ENCODE measurements at places on chromosomes 7 and 10.

- no peak for DNase-seq
These were observed 23.9 kb downstream of the LRRC4 start for GRCh38 chr7:128007303-128007680.

GRCh38 chr7:117698018-117698417 is 175.2 kb downstream of the CTTNBP2 start:
- DNase-seq: no peak

GRCh38 chr7:46133072-46133471 is 212.0 kb upstream of the IGFBP3 start:
- DNase-seq: no peak

DNA sequence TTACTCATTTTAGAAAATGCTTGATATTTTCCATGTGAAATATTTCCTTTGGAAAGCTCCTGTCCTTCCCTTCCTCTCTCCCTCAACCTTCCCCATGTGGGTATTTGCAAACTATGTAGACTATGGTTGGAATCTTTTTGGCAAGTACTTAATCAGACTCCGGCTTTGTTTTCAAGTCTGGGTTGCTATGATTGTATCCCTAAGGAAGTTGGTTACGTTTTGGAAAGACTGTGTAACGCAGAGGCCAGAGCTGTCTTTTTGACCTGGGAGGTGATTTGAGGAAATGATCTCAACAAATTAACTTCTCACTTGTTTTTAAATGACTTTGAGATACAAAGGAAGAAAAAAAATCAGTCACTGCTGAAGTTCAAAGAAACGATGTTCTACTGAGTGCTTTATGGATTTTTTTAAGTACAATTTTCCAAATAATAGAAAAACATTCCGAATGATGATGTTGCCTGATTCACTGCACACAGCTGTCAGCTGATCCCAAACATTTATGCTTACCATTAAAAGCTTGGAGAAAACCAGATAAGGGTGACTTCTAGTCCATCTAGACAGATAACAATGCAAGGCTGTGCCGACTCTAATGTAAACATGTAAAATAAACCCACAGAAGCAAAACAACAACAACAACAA is 145.5 kb upstream of the CELF2 start:
- no peak for DNase-seq

DNA sequence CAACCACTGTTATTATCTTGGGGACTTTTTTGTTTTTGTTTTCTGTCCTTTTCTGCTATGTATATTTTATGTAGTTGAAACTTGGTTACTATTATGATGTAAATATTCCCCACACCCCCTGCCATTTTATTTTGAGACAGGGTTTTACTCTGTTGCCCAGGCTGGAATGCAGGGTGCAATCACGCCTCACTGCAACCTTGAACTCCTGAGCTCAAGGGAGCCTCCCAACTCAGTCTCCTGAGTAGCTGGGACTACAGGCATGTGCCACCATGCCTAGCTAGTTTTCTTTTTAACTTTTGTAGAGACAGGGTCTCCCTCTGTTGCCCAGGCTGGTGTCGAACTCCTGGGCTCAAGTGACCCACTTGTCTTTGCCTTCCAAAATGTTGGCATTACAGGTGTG is 18.0 kb downstream of the GSTO2 start:
- no peak for DNase-seq

GRCh38 chr7:132646052-132646451 is 69.8 kb upstream of the PLXNA4 start:
- DNase-seq: no peak

- no peak for DNase-seq
These were observed 494.8 kb downstream of the PARD3 start for GRCh38 chr10:34320265-34320664.

DNA sequence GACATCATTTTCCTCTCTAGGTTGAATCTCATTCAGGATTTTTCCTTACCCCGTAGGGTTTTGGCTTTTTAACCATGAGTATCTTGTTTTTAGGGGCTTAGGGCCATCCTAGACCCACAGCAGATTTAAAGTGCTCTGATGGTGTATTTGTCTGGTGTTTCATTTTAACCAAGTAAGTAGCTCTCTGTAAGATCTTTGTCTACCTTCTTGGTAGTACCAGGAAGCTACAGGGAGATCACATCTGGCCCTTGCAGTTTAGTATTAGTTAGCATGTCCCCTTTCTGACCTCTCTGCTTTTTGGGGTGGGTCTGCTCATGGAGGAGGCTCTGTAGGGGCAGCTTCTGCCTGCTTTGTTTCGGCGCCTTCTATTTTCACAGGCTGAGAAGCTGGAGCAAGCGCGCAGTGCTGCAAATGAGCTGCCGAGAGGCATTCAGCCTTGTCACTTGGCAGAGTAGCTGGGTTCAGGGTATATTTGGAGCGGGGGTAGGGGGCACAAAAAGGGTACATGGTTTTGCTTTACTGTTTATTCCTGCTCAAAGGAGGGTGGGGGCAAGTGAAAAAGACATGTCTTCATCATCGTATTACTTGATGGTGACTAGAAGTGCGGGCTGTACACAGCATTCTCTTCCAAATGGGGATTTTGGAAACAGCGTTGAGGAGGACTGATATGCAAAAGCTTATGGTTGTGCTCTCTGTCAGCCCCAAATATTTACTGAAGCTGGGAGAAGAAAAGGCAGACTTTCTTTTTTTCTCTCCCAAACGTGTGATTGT is 146.3 kb downstream of the CELF2 start:
- DNase-seq: no peak

GRCh38 chr10:123781324-123781900 is 110.2 kb downstream of the CPXM2 start:
- DNase-seq: no peak

DNA sequence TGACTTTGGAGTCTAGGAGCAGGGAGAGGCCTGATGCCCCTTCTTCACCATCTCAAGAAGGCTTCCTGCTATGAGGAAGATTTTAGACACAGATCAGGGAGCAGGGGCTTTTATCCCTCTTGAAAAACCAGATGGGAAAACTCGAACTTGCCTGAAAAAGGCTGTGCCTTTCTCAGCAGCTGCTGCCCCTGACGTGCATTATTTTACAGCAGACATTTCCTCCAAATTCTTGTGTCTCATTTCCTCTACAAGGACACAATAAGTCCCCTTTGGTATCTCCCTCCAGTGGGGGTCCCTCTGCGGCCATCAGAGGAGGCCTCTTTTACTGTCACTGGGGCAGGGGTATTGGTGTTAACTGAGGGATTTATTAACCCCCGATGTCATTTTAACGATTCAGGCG is 38.0 kb upstream of the AQP1 start:
- DNase-seq: no peak

DNA sequence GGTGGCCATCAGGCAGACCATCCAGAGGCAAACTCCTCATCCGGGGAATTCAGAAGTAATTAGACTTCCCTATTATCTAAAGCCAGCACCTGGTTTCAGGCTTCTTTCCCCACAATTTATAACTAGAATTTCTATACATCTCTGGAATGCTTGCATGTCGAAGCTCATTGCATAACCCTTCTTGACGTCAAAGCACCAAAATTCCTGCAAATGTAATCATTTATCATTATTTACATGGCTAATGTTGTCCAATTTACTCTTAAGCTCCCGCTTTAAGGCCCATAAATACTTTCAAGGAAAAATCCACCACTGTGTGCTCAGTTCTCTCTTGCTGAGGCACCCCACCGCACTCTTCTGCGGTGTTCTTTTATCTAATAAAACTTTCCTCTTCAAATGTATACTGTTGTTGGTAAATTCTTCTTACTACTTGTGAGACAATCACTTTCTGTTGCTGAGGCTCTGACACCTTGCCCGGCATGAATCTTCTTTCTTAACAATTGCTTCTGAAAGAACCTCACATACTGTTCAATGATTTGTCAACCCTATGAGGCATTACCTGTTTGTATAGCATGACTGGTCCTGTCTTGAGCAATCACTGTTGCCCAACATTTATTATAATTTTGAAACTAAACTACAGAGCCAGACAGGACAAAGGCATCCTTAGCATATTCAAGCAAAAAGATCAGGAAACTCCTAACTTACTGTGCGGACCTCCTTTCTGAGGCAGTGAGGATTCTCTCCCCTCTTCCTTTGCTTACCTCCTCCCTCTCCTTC is 17.4 kb upstream of the GPR141 start:
- DNase-seq: no peak

DNA sequence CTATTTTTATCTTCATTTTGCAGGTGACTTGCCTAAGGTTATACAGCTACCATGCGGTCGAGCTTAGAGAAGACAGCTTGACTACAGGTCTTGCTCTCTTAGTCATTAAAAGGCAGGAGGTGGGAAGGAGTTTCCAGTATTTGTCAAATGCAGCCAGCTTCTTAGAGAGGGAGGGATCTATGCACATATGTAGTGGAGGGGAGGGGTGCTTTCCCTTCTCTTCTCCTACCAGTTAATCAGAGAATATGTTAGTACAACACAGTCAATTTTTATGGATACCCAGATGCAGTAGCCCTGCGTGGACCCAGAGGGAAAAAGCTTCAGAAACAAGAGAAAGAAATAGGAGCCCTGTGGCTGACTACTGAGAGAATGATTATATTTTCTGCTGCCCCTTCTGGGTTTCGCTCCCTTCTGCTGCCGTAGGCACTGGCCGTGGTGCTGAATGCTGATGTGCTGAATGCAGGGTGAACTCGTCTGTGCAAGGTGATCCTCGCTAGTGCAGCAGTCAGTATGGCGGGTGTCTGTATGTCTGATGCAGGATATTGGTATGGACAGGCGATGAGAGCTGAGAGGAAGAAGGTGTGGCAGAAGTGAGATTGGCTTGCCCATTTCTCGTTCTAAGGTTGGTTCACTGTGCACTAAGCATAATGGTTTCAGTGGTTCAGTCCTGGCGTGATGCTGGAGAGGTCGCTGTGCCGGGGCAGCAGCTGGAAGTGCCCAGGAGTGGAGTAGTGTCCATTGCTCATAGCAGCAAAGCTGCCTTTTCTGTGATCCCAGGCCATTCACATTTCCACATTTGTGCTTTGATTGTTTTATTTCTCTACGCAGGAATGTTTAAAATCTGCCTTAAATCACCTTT is 189.2 kb upstream of the PODXL start:
- peak; percentile 22 for DNase-seq

DNA sequence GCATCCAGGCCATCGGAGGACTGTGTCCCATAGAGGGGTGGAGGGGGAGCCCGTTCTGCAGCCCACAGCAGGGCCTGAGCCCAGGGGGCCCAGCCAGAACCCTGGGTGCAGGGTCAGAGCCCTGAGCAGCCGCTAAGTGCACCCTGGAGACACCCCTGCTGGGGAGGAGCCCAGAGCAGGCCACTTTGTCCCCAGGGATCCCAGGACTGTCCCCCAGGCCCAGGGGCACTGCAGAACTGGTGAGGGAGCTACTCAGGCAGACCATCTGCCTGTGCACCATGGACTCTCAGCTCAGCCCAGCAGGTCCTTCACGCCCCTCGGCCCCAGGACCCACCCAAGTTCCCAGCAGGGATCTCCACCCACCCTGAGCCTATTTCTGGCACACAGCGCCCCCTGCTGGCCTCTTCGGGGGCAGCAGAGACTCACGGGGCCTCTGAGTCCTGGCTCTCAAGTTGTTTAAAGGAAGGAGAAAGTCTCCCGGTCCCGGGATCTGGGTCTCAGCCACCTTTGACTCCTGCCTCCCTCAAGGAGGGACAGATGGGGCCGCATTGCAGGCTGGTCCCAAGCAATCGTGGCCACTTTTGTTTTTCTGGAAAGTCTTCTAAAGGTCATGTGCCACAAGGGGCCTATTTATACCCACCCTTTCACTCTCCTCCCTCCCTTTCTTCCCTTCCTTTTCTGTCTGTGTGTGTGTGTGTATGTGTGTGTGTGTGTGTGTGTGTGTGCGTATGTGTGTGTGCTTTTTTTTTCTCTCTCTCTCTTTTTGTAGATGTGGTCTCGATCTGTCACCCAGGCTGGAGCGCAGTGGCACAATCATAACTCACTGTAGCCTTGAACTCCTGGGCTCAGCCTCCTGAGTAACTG is 90.3 kb downstream of the MYL10 start:
- DNase-seq: peak; percentile 77

GRCh38 chr10:122570920-122571319 is 10.4 kb downstream of the DMBT1 start:
- DNase-seq: no peak

GRCh38 chr7:1156782-1157535 is 3.0 kb downstream of the ZFAND2A start:
- no peak for DNase-seq

GRCh38 chr10:48612236-48612943 is 7.5 kb upstream of the ARHGAP22 start:
- no peak for DNase-seq

DNA sequence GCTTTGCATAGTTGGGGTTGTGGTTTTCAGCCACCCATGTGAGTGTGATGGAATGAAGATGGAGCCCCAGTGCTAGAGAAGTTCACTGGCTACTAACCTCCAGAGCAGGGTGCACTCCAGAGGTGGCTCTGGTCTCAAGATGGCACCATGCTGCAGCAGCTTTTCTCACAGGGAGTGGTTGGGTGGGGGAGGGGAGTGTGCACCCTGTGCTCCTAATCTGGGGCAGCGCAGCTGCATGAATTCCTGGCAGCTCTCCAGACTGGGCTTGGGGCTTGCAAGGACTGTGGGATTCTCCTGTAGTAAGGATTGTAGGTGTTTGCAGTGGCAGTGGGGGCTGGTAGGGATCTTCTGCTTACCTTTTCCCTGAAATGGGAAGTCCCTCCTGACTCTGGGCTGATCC is 23.7 kb downstream of the PHTF2 start:
- DNase-seq: no peak

DNA sequence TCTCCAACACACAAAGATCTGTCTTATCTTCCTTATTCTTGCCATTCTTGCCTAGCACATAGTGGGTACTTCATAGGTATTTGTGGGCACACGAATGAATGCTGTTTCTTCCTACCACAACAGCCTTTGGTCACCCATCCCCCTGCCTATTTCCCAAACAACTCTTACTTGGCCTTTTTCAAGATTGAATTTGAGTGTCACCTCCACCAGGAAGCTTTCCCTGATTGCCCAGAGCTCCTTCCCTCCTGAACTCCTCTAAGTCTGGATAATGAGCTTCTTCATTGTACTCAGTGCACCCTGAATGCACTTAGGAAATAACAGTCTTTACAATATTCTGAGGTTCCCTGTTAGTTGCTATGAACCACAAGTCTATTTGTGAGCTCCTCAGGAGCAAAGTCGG is 11.6 kb upstream of the PDZD8 start:
- DNase-seq: no peak

DNA sequence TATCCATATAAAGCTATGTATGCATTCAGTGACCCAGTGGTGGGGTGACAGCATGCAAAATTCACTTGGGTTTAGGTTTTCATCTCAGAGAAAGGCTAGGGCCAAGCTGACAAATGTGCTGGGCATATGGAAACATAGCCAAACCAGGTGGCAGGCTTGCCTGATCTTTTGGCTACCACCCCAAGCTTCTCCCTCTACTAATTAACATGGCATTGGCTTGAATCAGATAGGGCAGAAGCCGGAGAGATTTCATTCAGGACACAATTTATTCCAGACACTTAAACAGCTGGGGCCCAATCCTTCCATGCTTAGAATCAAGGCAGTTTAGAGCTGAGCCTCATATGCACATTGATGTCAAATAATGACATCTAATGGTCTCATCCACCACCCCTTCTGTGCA is 95.5 kb upstream of the AGK start:
- no peak for DNase-seq

DNA sequence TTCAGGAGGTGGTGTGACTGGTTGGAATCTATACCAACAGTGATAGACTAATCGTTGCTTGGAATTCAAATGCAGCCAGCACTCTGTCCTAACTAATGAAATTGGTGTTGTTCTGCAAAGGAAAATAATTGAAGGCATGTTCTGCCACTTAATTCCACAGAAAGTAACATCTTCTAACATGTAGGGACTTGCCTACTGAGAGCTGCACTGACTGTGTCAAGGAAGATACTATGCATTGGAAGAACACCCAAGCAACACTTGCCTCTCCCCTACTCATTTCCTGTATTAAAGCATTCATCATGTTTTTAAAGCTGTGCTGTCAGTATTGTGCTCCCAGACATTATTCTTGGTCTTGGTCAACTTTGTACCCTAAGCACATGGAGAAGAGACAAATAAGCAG is 2.7 kb upstream of the CYP3A7 start:
- DNase-seq: peak; percentile 27

Data from KBM-7 (cell line).